Esophagus mucosa (tissue), 1 donor: ENCODE measurements at places on chromosomes 5 and 9.

DNA sequence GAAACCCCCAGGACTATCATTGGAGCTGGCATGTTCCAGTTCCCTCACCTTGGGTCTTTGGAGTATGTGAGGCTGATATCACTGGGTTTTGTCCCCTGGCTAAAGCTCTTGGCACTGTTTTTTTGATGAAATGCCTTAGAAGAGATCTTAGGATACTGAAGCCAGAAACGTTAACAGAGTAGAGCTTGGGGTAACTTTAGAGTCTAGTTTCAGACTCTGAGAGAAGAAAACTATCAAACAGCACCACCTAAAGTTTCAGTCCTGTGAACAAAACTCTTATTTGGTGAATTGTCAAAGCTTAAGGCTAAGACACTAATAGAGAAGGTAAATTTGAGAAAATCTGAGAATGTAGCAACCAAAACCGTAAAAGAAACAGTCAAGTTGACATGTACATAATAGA is 111.7 kb upstream of the PUM3 start:
- ATAC-seq = no peak

GRCh38 chr5:52767766-52768480 is 19.8 kb upstream of the ITGA1 start:
- no peak for ATAC-seq

DNA sequence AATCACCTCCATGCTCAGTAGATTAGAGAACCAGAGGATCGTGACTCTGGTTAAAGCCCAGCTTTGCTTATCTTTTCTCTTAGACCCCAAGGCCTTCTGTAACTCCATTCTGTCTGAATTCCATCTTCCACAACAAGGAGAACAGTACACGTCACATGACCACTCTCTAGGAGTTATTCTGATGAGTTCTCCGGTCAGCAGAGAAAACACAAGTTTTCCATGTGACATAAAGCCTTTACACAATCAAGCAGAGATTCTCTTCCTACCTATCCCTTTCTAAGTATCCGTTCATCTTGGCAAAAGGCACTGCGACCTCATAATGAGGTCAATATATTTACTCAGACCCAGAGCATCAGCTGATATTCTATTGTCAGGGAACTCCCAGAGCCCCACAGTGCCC is 112.3 kb downstream of the TRPM6 start:
- ATAC-seq = no peak

GRCh38 chr9:87276327-87276841 is 221.3 kb upstream of the DAPK1 start:
- no peak for ATAC-seq

- no peak for ATAC-seq
Observed at GRCh38 chr9:5352637-5353248, 13.1 kb upstream of the RLN1 start.

DNA sequence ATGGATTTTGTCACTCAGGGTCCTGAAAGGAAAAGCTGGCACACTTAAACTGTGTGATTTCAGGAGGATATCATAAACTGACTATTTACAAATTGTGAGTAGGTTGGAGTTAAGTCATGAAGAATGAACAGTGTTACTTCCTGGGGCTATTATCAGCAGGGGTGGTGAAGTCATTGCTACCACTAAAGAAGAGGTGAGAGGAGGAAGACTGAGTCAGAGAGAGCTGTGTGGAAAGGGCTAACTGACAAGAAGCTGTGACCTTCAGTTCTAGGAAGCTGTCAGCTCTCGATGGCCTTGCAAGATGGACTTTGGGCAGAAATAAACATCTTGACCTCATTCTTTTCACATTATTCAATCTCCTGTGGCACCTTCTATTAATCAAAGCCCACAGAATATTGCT is 72.3 kb upstream of the STARD4 start:
- no peak for ATAC-seq

GRCh38 chr9:33340186-33340585 is 49.9 kb downstream of the NFX1 start:
- ATAC-seq = no peak

- peak; percentile 34 for ATAC-seq
Observed at GRCh38 chr5:36607838-36608783, 1.7 kb downstream of the SLC1A3 start.

- ATAC-seq = no peak
Observed at GRCh38 chr9:13948037-13948436, 365.9 kb downstream of the NFIB start.

GRCh38 chr5:178288401-178289368 is 56.1 kb upstream of the PHYKPL start:
- peak; percentile 81 for ATAC-seq

DNA sequence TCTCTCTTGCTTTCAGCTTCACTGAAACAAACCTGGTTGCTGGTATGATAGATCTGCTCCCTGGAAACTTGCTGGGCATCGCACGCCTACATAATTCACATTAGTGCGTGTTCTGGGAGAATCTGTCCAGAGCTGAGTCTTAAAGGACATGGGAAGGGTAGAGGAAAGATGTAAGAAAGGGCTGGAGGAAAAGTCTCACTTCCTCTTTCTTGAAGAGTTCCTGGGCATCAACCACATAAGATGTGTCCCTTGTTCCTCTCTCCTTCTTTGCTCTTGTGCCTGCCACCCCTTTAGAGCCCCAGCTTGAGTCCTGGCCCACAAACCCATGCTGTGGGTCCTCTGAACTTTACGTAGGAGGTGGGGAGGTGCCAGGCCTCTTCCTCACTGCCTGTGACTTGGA is 205.3 kb upstream of the PANK3 start:
- ATAC-seq = no peak

DNA sequence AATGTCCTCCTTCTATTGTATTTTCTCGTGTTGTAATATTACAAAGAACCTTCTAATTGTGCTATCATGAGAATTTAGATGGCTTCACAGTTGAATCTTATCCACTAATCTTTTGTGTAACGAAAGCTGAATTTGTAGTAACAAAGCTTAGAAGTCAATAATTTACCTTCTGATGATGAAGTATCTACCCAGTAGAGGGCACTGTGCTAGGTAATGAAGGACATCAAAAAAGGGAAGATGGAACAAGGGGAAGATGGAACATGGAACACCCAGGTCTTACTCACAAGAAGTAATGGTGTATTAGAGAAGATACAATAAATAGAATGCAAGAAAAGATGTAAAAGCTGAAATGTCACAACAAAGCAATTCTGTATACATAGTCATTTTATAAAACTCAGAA is 131.0 kb upstream of the CCNG1 start:
- no peak for ATAC-seq

GRCh38 chr5:107513337-107514085 is 157.2 kb downstream of the EFNA5 start:
- ATAC-seq = no peak

- ATAC-seq = no peak
Observed at GRCh38 chr5:107894361-107894760, 223.6 kb upstream of the EFNA5 start.

- ATAC-seq = no peak
Observed at GRCh38 chr5:84092738-84093137, 291.9 kb downstream of the EDIL3 start.

DNA sequence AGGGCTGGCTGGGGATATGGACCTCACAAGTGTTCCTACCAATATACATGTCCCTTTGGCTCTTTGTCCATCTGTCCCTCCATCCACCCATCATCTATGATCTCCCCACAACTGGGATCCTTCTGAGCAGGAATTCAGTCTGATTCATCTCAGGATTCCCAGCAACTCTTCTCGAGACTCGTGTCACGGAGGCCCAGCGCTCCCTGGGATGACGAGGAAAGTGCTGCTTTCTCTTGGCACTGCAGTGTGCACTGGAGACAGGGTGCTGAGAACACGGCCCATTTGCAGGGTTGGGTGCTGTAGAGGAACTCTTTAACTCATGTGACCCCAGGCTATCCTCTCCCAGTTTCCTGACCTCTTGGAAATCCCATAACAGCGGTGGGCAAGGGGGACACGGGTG is 72.9 kb downstream of the ANGPTL2 start:
- ATAC-seq = no peak

GRCh38 chr5:165349735-165350134 is 1844.3 kb downstream of the MAT2B start:
- ATAC-seq = no peak
